Inflammatory macrophage treated with lipopolysaccharide for 4 hours (primary cell): ENCODE measurements at places on chromosomes 6 and 20.
A peak's percentile ranks its signal among the peaks of the same experiment; 100 is the strongest.

DNA sequence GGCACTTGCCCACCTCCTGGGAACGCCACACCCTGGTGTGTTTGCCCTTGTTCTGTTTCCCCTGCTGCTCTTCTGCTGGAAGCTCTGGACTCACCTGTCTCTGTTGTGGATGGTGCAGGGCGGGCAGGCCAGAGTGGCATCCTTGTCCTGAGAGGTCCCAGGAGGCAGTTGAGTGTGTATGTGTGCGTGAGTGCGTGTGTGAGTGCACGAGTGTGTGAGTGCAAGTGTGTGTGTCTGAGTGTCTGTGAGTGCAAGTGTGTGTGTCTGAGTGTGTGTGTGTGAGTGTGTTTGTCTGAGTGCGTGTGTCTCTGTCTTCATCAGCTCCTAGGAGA, 12.2 kb downstream of the IGF2R start:
- no peak for DNase-seq

DNA sequence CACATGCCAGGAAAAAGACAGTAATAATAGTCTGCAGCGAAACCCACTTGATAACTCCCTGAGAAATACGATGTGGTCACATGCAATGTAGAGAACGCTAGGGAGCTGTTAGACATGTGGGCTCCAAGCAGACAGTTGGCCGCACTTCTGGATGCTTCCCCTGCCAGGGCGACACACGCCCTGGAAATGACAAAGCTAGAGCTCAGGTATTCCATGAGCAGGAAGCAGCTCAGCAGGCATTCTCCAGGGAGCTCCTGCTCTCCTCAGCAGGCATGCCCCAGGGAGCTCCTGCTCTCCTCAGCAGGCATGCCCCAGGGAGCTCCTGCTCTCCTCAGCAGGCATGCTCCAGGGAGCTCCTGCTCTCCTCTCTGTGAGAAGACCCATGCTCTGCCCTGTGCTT, 52.4 kb upstream of the NXT1 start:
- DNase-seq = no peak

GRCh38 chr6:45930420-45931040, 85.1 kb downstream of the CLIC5 start:
- peak; percentile 59 for DNase-seq

DNA sequence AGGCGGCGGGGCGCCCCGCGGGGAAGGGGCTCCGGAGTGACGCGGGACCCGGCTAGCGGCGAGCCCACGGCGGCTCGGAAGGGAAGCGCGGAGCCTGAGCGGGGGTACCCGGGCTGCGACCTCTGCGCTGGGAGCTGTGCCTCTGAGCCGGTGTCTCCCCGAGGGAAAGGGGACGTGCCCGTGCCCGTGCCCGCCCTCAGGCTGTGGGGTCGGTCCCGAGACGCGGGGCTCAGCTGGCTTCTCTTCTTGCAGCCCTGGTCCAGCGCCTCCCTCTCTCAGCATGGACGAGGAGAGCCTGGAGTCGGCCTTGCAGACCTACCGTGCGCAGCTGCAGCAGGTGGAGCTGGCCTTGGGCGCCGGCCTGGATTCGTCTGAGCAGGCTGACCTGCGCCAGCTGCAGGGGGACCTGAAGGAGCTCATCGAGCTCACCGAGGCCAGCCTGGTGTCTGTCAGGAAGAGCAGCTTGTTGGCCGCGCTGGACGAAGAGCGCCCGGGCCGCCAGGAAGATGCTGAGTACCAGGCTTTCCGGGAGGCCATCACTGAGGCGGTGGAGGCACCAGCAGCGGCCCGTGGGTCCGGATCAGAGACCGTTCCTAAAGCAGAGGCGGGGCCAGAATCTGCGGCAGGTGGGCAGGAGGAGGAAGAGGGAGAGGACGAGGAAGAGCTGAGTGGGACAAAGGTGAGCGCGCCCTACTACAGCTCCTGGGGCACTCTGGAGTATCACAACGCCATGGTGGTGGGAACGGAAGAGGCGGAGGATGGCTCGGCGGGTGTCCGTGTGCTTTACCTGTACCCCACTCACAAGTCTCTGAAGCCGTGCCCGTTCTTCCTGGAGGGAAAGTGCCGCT, 686 bp downstream of the ZGPAT start:
- no peak for DNase-seq

GRCh38 chr20:53873230-53873604, 197.2 kb downstream of the BCAS1 start:
- no peak for DNase-seq

- DNase-seq = no peak
Measured at GRCh38 chr6:110645685-110646418, 169.4 kb downstream of the CDK19 start.

GRCh38 chr6:72890671-72891070, 268.8 kb downstream of the KCNQ5 start:
- DNase-seq = no peak
